Activated naive CD4-positive, alpha-beta T cell (primary cell): ENCODE measurements at places on chromosomes 6 and 20.

GRCh38 chr20:38298768-38299288 lies 5.1 kb upstream of the BPI start:
- DNase-seq = no peak

- no peak for DNase-seq
Observed at GRCh38 chr6:75147512-75147911, 58.3 kb downstream of the COL12A1 start.

DNA sequence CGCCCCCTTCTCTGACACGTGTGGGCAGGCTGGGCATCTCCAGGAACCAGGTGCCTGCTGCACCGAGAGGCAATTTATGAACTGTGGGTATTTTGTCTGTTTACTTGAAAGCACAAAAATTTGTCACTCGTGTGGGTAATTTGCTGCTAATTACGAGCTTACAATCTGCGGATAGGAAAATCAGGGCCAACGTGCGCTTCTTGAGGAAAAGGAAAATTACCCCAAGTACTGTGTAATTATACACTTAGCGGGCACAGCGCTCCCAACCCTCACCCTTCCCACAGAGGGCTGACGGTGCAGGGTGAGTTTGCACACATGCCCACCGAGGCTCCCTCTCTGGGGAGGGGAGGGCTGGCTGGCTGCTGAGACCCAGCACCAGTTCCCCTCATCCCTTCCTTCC lies 25.3 kb upstream of the MDGA1 start:
- no peak for DNase-seq

DNA sequence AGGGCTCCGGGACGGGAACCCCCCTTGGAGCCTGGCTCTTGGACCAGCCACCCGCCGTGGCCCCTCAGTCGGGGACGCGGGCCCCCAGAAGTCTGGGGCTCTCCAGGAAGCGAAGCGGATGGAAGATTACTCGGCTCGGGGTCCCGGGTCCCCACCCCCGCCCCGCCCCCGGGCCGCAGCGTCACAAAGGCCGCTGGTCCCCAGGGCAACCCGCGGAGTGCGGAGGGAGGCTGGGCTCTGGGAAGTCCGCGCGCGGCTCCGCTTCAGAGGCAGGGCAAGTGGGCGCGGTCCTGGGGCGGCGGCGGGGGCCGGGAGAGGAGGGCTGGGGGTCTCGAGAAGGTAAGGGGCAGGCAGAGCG lies at the start of gene FNDC11:
FNDC11 (plus strand) TSS at position 227 of the 358 bp plus-strand sequence. CDS start 1,505 bp downstream, outside the sequence.
- DNase-seq = no peak

- no peak for DNase-seq
Observed at GRCh38 chr6:122838060-122838780, 49.2 kb downstream of the SMPDL3A start.

DNA sequence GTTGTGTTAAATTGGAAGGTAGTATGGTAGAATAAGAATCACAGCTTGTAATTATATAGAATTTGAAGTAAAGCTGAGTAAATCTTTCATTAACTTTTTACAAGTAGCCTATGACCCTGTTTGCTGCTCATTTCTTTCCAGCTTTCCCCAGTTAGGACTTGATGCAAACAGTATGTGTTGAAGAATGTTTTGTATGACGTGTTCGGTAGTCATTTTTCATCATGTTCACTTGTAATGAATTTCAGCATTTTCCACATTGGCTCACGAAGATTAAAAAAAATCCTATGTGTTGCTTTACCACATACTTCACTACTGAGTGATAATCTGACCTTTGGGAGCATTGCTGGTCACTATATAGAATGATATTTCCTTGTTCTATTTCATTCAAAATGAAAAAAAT lies 162.4 kb downstream of the CDKAL1 start:
- DNase-seq = no peak

GRCh38 chr6:16759646-16760515 lies 1.4 kb downstream of the ATXN1 start:
- peak; percentile 52 for DNase-seq

DNA sequence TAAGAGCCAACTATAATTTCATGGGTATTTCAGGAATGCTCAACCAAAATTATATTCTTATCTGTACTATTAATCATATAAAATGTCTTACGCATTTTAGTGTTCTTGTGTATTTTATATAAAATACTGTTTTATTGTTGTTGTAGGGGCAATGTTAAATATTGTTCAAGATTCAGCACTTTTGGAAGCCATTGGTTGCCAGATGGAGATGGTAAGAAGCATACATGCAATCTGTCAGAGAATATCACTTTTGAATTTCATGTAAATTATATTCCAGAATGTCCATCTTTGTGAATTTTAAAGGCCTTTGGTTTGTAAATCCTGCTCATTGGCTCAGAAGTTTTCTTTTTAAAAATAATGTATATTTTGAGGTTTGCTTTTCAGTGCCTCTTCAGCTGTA lies 50.0 kb upstream of the ADIG start:
- no peak for DNase-seq

GRCh38 chr20:34473262-34473883 lies 42.8 kb upstream of the DYNLRB1 start:
- no peak for DNase-seq

GRCh38 chr6:49909563-49909962 lies 43.2 kb upstream of the CRISP1 start:
- no peak for DNase-seq

- no peak for DNase-seq
Observed at GRCh38 chr20:49831770-49832631, 19.4 kb downstream of the SLC9A8 start.

- no peak for DNase-seq
Observed at GRCh38 chr6:131966443-131966842, 15.3 kb upstream of the CCN2 start.

DNA sequence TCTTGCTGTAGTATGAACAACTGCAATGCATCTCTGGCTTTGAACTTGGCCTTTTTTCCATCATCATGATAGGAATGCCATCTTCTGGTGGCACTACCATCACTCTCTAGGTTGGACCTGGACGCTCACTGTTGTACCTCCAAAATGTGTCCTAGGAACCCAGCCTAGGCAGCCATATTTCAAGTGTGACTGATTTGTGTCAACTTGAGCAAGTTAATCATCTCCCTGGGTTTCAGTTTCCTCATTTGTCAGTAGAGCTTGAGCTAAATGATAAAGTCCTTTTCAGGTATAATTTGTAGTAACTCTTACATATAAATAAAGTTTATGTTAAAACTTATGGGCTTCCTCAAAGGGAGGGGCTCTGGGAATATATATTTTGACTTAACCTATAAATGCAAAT lies 241.7 kb upstream of the CEP162 start:
- no peak for DNase-seq

DNA sequence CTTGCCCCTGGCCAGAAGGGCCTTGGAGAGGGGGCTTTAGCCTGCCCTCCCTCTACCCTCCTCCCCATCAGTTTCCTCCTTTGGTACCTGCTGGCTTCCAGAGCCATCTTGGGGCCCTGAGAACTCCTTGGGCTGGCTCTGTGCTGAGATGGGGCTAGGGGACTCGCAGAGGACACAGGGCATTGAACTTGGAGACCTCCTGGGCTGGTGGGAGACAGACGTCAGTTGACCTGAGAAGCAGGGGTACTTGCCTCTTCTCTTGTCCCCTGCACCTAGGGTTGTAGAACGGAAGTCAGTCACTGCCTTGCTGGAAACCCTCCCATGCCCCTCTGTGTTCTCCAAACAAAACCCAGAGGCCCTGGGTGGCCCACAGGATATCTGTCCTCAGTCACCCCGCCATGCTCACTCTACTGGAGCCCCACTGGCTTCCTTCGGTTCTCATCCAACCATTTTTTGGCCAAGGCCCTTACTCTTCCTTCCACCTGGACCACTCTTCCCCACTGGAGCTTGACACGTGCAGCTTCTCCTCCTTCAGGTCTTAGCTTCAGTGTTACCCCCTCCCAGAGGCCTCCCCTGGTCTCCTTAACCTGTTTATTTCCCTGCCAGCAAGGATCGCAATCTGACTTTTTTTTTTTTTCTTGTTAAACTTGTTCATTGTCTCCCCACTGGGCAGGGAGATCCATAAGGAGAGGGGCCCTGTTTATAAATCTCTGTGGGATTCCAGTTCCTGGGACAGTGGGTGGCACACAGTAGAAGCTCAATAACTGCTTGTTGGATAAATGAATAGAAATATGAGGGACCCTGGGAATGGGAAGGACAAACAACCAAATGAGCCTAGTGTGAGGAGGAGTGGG lies 971 bp downstream of the RBCK1 start:
- no peak for DNase-seq

DNA sequence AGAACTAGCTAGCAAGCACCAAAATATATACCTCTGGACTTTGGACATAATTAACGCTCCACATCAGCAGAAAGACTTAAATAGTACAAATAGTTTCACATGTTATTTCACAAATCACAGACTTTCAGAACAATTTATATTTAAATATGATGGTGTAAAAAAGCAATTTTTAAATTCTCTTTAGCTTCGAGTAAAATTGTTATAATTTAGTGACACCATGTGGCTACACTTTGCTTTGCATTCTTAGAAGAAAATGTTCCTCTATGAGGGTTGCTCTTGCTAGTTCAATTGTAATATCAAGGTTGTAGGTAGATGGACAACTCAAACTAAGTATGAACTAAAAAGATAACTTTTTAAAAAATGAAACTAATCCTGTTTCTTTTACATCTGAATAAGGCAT lies 69.0 kb downstream of the BTBD9 start:
- no peak for DNase-seq

DNA sequence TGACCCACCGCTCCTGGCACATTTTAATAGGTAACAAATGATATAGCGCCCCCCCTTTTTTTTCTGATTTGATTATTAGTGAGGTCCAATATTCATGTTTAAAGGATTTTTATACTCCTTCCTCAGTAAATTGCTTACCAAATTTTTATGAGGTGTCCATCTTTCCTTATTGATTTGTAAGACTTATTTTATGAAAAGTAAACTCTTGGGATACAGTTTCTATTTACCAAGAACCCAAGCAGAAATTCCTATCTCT lies 25.1 kb downstream of the TRIM27 start:
- DNase-seq = no peak

- no peak for DNase-seq
Observed at GRCh38 chr6:157194643-157195042, 128.7 kb downstream of the TMEM242 start.

GRCh38 chr6:157728183-157728881 lies 94.7 kb upstream of the SNX9 start:
- no peak for DNase-seq

GRCh38 chr6:116405652-116406356 lies 35.1 kb downstream of the DSE start:
- no peak for DNase-seq

DNA sequence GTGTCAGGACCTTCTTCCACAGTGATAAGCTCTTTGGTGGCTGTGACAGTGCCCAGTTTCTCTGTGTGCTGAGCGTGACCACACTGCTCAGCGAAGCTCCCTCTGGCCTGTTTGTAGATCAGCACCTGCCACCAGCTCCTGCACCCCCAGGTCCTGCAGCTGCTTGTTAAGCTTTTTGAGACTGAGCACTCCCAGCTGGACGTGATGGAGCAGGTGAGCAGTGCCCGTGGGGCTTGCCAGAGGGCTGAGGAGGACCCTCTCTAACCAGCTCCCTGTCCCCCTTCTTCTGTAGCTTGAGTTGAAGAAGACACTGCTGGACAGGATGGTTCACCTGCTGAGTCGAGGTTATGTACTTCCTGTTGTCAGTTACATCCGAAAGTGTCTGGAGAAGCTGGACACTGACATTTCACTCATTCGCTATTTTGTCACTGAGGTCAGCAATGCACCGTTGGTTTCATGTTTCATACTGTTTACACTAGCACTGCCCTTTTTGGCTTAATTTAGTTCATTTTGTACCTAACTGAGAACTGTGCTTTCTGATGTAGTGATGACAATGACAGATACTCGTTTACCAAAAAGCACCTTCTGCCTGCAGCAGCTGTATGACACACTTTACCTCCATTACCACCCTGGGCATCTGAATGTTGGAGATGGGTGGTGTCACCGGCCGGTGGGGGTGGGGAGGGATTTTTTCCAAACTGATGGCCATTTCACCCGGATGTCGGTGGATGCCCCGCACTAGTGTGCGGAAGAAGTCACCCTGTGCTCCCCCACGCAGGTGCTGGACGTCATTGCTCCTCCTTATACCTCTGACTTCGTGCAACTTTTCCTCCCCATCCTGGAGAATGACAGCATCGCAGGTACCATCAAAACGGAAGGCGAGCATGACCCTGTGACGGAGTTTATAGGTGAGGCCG lies 12.5 kb downstream of the NELFCD start:
- DNase-seq = no peak

DNA sequence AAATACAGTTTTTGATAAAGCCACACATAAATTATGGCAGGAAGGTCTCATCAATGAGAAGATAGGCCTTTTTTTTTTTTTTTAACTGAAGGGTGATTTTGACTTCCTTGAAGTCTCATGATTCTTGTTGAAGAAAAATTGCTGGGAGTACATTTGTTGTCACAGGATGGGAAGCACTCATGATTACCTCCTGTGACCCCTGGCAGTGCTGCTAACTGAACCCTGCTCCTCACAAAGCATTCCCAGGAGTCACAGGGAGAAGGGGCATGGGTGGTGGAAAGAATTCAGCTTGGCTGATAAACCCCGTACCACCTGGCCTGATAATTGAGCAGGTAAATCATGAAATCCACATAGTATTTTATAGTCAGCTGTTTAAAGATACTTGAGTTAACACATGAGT lies 86.9 kb downstream of the CD109 start:
- DNase-seq = no peak

- no peak for DNase-seq
Observed at GRCh38 chr20:23205611-23206041, 119.5 kb upstream of the CD93 start.

GRCh38 chr20:43294031-43294430 lies 104.3 kb upstream of the PTPRT start:
- no peak for DNase-seq

- no peak for DNase-seq
Observed at GRCh38 chr20:48920527-48921167, 864 bp upstream of the ARFGEF2 start.

- no peak for DNase-seq
Observed at GRCh38 chr20:17421493-17421892, 109.7 kb downstream of the BFSP1 start.

GRCh38 chr20:4369798-4370124 lies 351.9 kb upstream of the PRND start:
- DNase-seq = no peak

DNA sequence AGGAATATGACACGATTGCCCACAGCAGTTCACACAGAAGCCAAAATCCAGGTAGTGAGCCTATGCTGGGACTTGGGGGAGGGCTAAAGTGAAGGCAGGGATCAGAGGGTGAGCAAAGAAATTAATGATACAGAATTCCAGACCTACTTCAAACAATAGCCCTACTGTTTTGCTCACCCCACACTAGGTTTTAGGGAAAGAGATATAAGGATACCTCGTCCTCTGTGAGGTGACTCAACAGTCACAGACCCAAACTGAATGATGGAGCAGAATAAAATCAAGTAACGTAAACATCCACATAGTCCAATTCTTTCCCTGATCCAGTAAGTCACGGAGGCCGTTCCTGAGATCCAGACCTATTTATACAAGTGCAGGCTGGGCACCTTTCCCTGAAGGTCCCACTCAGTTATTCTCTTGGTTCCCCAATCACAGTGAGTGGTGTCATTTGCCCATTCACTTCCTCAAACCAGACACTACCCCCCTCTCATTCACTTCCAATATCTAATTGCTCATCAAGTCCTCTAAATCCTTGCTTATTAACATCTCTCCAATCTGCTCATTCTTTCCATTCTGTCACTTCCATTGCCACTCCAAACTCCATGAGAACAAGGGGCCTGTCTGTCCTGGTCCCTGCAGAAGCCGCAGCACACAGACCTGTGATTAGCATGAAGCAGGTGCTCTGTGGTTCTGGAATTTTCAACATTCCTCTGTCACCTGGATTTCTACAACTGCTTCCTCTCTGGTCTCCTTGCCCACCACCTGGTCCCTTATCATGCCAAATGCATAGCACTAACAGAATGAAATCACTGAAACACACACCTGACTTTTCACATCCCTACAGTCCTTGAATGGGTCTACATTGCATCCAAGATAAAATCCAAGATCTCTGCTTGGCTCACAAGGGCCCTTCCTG lies 55.9 kb downstream of the ATXN1 start:
- no peak for DNase-seq
